Hematopoietic multipotent progenitor cell treated with erythropoietin and hydrocortisone succinate and interleukin-3 and kit ligand, for 8 days (in vitro differentiated cells): ENCODE measurements at places on chromosomes 12 and 14.

DNA sequence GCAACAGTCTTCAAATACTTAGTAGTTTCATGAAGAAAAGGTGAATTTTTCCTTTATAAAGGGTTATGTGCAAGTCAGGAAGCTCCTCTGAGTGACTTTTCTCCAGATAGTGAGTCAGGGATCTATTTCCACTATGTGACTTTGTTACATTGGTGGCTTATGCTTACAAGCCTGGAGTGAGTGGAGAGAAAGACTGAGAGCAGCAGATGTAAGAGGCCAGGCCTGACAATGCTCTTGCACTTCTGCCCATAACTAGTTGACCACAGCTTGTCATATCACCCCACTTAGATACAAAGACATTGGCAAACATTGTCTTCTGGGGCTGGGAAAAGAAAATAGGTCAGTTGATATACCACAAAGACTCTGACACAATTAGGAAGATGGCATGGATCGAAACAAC, 236.5 kb downstream of the PDZRN4 start:
- no peak for DNase-seq

DNA sequence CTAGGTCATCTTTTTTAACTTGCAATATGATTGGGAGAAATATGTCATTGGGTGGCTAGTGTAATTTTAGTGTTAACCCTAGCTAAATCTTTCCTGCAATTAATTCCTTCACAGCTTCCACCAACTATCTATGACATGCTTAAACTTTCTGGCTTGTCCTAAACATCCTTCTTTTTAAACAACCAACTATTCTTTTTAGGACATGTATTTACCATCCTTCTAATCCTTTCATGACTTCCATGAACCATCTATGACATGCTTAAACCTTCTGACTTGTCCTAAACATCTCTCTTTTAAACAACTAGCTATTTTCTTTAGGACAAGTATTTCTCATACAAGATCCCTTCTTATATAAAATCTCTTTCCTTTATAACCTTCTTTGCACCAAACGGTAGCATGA, 179.6 kb upstream of the PDZRN4 start:
- no peak for DNase-seq

- peak; percentile 64 for DNase-seq
Observed at GRCh38 chr12:123767613-123768012, 5.5 kb downstream of the DNAH10 start.

- no peak for DNase-seq
Observed at GRCh38 chr12:115324949-115325593, 641.1 kb upstream of the TBX3 start.

DNA sequence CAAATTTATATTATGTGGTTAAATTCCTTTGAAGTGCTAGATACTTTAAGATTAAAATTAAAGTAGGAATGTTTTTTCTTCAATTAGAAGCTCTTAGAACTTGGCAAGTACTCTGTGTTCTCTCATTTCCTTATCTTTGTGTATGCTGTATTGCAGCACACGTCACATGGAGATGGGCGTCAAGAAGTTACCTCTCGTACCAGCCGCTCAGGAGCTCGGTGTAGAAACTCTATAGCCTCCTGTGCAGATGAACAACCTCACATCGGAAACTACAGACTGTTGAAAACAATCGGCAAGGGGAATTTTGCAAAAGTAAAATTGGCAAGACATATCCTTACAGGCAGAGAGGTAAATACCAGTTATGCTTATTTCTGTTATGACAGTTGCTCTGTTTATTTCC, 19.7 kb downstream of the MARK3 start:
- peak; percentile 62 for DNase-seq

DNA sequence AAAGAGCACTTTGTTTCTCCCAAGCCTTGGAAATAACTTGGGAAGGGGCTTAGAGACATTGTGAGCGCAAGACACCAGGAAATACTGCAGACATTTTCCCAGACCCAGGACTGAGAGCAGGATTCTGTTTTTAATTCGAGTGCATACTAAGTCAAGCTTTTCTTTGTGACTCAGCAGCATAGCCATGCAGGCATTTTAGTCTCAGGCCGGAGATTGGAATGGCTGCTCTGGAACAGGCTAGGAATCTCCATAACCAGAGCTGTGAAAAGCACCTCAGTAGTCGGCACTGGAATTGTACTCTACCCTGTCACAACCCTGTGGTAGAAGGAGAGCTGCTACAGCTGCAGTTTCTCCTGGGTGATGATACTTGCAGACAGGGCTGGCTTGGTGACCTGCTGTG, 28.9 kb upstream of the GARIN6 start:
- no peak for DNase-seq

- no peak for DNase-seq
Observed at GRCh38 chr14:99808515-99808914, 15.3 kb downstream of the EML1 start.

GRCh38 chr12:56220611-56221231, 1.0 kb downstream of the RNF41 start:
- DNase-seq, result peak; percentile 73

DNA sequence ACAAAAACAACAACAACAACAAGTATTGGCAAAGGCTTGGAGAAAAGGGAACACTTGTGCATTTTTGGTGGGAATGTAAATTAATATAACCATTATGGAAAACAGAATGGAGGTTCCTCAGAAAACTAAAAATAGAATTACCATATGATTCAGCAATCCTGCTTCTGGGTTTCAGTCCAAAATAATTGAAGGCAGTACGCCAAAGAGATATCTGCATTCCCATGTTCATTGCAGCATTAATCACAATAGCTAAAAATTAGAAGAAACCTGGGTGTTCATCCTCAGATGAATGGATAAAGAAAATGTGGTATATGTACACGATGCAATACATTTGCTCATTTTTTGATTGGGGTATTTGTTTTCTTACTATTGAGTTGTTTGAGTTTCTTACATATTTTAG, 813.0 kb downstream of the NRXN3 start:
- DNase-seq, result no peak

GRCh38 chr12:7241404-7242005, 52.0 kb downstream of the PEX5 start:
- peak; percentile 74 for DNase-seq

- no peak for DNase-seq
Observed at GRCh38 chr12:48990552-48990951, 8.6 kb downstream of the DDN start.

DNA sequence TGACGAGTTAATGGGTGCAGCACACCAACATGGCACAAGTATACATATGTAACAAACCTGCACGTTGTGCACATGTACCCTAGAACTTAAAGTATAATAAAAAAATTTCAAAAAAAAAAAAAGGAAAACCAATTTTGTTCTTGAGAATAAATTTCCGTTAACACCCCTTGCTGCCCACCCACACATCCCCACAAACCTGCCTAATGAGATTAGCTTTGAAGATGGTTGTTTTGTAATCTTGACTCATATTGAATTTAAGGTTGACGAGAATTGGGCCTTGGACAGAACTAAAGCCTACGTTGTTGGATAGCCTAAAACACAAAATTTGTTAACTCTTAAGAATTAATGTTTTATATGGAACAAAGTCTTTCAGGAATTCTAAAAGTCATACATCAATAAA, 52.9 kb downstream of the SYT1 start:
- DNase-seq, result no peak

- no peak for DNase-seq
Observed at GRCh38 chr12:3632256-3632655, 120.7 kb downstream of the CRACR2A start.

GRCh38 chr12:119169150-119169549, 9.6 kb upstream of the HSPB8 start:
- no peak for DNase-seq

DNA sequence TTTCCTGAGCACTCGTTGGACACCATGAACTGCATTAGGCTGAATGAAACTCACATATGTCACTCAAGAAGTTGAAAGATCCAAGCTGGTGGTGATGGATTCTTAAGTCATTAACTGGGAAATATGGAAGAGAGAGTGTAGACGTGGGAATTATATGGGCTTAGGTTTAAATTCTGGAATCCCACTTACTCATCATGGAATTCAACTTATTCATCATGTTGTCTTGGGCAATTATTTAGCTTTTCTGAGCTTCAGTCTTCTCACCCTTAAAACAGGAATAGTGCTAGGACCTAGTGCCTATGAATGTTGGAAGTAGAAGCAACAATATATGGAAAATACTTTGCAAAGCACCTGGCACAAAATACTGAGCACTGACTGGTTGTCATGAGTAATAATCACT, 292.4 kb upstream of the TBX3 start:
- DNase-seq, result no peak

GRCh38 chr12:100332852-100333251, 24.0 kb upstream of the SLC17A8 start:
- no peak for DNase-seq

DNA sequence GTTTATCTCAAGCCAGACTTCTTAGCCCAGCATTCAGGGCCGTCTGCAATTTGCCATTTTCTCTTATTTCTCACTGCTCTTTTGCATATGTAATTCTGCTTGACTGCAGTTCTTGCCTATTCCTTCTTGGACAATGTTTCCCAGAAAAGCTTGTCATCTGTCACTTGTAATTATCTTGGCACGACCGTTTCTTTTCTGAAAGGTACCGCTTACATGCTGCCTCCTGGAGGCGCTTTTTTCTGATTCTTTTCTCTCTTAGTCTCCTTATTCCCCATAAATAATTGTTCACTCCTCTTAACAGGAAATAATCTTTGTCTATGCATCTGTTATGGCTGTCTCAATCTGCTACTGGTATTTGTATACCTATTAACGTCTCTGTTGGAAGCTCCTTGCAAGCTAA, 1.2 kb upstream of the ALDH1L2 start:
- DNase-seq, result no peak

DNA sequence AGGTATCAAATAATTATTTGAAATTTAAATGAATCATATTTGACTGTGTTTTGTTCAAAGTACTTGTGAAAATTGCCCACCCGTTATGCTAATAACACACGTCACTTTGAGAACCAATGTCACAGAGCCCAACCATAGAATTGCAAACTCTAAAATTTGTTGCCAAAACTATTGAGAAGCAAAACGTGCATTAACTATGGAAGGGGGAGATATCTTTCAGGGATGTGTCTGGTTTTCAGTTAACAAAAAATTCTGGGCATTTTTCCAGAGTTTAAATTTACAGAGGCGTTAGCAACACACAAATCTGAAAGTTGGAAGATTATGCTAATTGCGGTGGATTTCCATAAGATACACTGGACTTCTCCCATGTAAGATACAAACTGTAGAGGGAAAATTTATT, 371.8 kb upstream of the E2F7 start:
- no peak for DNase-seq

DNA sequence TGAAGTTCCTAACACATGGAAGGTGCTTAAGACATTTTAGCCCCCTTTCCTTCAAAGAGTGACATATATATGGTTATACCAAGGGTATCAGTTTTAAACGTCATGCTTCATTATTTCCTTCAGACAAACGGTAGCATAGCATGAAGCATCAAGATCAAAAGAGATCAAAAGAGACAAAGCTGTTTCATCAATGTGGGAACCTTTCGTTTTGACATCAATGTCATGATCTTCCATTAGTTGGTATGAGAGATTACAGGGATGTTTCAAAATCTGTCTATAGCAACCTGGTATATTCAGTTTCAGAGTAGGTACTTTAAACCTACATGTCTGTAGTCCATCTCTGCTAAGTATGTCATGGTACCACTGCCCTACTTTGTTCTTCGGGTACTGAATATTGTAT, 28.3 kb downstream of the PUS7L start:
- DNase-seq, result no peak
